A172 (cell line): ENCODE measurements at places on chromosomes 1 and 21.

DNA sequence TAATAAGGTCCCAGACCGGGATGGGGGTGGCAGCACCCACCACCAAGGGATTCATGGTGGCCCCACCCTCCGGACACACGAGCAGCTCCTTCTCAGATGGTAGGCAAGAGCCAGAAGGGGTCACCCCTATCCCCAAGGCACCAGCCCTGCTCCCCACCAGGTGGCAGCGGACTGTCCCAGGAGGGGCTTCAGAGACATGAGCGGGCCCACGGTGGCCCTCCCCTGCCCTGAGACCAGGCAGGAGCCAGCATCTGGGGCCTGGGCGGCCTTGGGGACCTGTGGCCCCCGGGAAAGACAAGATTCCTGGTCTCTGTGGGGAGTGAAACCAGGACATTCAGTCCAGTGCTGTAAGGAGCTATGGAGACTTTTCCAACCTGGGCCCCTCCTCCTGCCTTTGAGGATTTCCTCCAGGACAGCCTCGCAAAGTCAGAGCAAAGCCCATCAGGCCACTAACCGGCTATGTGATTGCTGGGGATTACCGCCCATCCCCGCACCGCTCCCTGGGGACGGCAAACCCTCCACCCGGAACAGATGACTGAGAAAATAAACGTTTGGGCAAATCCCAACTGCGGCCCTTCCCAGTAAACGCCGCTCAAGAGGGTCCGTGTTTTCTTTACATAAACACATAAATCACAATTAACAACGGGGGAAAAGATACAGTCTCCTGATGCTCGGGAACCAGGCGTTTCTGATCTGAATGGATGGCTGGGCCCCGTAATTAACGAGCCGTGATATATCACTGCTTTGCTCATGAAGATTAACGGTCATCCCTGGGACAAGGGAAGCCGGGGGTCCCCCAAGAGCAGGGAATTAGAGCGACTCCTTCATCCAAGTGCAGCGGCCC, 50.9 kb upstream of the ARHGEF16 start:
- peak; percentile 6 for DNase-seq

DNA sequence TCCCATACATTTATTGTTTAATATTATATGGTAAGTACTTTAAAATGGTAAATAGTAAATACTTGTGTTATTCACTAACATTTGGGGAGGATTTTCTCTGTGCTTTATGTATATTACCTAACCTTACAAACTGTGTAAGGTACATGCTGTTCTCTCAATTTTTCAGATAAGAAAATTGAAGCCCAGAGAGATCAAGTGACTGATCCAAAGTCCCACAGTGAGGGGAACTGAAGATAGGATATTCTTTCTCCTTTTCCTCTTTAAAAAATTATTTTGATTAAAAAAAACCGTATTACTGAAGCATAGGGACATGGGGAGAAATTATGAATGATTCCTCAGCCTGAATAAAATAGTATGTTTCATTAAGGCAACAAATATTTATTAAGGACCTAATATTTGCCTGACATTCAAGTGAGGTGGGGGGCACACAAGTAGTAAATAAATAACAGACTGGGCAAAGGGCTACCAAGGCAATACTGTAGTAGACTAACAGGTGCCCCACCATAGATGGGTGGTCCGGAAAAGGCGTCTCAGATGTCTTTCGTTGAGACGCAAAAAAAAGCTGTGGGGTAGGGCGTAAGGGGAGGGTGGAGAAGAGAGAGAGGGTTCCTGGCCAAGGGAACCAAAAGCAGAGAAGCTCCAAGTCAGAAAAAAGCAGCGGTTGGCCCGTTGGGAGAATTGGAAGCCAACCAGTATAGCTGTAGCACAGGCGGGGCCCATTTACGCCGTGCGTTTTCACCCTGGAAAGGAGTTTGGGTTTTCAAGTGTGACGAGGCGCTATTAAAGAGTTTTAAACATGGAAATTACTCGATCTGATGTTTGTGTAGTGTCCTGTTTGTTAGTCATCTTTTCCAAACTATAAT, 944 bp upstream of the AGO3 start:
- peak; percentile 37 for DNase-seq

- no peak for DNase-seq
Measured at GRCh38 chr1:59331686-59332620, 35.1 kb downstream of the FGGY start.

GRCh38 chr1:172465617-172466016, 21.7 kb upstream of the PIGC start:
- no peak for DNase-seq

GRCh38 chr21:34690041-34690792, 21.4 kb downstream of the CLIC6 start:
- peak; percentile 23 for DNase-seq

DNA sequence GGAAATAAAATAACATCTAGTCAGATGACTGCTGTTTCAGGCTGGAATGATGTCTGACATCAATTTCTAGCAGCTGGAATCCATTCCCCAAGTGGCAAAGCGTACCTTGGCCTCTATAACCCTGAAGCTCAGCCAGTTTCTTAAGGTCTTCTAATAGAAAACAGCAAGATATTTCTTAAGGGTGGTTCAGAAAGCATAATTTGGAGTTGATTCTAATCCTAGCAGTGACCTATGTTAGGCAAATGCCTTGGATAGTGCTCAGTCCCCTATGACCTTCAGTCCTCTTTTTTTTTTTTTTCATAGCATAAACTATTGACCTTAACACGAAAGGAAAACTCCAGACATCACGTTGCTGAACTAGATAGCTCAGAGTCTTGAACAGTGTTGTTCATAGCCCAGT, 56.5 kb downstream of the LAMC2 start:
- no peak for DNase-seq

DNA sequence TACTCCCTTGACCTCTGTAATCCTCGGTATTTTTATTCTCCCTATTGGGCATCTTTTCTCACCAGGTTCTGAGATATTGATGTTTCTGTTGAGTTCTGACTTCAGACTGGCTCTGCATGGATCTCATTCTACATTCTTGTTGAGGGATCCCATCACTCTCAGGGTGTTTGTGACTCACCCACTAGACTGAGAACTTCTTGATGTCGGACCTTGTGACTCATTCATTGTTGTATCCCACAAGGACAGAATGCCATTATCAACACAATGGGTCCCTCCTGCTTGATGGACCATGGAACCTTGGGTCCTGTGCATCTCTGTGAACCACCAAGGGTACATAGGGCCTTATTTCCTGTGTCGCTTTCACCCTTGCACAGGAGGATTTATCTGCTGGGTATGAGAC, 174.1 kb downstream of the PBX1 start:
- peak; percentile 70 for DNase-seq

- DNase-seq: no peak
Measured at GRCh38 chr1:226123212-226123560, 60.7 kb downstream of the H3-3A start.

DNA sequence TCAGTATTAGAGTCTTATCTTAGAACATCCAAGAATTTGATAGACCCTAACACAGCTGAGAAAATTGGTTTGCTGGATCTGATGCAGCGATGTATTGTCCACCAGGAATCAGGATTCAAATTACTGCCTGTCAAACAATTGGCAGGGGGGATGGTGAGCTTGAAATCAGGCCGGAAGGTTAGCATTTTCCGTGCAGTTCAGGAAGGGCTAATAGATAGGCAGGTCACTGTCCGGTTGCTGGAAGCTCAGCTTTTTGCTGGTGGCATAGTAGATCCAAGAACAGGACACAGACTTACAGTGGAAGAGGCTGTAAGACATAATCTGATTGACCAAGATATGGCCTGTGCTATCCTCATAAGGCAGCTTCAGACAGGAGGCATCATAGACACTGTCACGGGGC, 127.2 kb downstream of the MACF1 start:
- no peak for DNase-seq

- no peak for DNase-seq
Measured at GRCh38 chr1:93851878-93852277, 27.1 kb downstream of the DNTTIP2 start.

DNA sequence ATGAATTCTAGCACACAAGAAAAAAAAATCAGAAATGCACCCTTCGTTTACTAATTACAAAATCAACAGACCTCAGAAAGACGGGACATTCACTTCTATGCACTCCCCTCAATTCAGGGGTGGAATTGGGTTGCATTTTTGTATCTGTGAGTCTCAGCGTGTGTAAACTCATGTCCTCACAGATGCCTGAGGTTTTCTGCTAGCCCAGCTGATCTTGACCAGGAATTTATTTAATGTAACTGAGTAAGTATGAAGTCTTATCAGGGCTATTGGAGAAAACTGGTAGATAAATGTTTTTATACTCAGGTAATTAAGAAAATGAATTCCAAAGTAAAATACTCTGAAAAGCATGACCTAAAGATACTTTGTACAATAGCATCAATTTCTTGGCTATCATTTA, 167.7 kb downstream of the RUNX1 start:
- DNase-seq: peak; percentile 77

DNA sequence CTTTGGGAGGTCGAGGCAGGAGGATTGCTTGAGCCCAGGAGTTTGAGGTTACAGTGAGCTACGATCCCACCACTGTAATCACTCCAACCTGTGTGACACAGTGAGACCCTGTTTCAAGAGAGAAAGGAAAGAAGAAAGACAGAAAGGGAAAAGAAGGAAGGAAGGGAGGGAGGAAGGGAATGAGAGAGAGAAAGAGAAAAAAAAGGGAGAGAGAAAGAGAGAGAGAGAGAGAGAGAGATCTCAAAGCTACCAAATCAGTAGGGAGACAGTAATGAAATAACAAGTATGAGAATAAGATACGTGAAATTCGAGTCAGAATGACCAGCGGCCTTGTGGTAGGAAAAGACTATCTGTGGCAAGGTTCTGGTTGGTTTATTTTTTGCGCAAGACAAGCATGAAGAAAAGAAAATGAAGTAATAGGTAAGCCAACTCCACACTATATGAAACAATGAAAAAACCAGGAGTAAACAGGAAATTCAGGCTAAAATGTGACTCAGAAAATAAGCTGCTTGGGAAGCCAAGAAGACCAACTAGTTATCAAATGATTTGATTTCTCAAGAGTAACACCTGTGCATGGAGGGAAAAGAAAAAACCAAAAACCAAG, 8.9 kb downstream of the MTF1 start:
- DNase-seq: no peak

DNA sequence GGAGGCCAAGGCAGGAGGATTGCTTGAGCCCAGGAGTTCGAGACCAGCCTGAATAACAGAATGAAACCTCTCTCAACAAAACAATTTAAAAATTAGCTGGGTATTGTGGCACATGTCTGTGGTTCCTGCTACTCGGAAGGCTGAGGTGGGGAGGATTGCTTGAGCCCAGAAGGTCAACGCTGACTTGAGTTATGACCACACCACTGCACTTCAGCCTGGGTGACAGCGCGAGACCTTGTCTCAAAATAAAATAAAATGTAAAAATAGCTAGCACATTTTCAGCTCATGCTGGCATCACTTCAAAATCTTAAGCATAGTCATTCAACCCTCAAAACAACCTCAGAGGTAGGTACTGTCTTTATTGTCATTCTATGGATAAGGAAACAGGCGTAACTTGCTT, 6.4 kb downstream of the JAK1 start:
- DNase-seq: no peak

DNA sequence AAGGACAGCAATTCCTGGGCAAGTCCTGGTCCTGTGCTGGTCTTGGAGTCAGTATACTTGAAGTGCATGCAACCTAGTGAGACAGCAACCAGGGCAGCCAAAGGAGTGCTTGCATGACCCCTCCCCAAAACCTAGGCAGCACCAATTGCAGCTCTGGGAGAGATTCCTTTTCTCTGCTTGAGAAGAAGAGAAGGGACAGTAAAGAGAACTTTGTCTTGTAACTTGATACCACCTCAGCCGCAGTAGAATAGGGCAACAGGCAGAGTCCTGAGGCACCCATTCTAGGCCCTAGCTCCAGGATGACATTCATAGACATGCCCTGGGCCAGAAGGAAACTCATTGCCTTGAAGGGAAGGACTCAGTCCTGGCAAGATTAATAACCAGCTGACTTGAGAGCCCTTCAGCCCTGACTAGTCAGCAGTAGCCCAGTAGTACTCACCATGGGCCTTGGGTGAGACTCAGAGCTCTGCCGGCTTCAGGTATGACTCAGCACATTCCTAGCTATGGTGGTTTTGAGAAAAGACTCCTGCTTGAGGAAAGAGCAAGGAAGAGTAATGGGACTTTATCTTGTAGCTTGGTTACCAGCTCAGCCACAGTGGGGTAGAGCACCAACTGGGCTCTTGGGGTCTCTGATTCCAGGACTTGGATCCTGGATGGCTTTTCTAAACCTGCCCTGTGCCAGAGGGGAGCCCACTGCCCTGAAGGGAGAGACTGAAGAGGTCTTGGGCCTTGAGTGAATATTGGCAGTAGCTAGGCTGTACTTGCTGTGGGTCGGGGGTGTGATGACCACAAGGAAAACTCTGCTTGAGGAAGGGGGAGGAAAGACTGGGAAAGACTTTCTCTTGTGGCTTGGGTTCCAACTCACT, 51.7 kb upstream of the ACADM start:
- peak; percentile 83 for DNase-seq

- no peak for DNase-seq
Measured at GRCh38 chr1:182405578-182405977, 5.1 kb upstream of the TEDDM1 start.

DNA sequence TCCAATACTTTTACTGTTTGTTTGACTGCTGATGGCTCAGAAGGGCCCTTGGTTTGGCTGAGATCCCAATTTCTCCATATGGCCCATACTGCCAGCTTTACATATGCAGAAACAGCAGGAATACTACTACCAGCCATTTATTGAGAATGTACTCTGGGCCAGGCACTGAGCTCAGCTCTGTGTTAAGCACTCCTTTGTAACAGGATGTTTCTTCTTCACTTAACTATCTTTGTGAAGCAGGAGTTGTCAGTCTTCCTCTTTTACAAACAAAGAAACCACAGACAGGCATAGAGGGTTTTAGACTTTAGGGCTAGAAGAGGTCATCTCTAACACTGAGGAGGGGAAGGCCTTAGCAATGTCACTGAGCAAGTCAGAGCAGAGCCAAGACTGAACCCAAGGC, 8.3 kb downstream of the HMGCL start:
- no peak for DNase-seq

DNA sequence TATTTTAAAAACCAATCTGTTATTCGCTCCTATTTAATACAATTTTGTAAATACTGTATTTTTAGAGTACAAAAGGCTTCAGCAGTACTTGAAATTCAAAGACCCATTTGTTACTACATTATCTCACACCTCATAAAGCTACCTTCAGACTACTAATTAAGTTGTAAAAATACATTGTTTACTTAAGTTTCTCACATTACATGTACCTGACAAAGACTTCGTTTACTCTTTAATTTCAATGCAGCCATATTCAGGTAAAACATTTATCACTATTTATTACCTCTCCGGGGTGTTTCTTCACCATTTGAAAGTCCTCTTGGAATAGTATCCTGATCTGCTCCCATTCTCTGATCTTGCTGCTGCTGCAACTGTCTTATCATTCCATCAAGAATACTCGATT, 55.2 kb downstream of the BRWD1 start:
- no peak for DNase-seq

DNA sequence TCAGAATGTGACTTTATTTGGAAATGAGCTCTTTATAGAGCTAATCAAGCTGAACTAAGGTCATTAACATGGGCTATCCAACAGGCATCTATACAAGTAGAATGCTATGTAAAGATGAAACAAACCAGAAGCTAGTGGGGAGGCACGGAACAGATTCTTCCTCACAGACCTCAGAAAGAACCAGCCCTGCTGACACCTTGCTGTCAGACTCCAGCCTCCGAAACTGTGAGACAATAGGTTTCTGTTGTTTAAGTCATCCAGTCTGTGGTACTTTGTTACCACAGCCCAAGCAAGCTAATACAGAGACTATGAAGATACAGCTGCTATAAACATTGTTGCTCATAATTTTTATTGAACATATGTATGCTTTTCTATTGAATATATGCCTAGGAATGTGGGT, 406.3 kb upstream of the CHRM3 start:
- DNase-seq: no peak
